ENCODE measurements at places on chromosomes 6 and 20.
A peak's percentile ranks its signal among the peaks of the same experiment; 100 is the strongest.

DNA sequence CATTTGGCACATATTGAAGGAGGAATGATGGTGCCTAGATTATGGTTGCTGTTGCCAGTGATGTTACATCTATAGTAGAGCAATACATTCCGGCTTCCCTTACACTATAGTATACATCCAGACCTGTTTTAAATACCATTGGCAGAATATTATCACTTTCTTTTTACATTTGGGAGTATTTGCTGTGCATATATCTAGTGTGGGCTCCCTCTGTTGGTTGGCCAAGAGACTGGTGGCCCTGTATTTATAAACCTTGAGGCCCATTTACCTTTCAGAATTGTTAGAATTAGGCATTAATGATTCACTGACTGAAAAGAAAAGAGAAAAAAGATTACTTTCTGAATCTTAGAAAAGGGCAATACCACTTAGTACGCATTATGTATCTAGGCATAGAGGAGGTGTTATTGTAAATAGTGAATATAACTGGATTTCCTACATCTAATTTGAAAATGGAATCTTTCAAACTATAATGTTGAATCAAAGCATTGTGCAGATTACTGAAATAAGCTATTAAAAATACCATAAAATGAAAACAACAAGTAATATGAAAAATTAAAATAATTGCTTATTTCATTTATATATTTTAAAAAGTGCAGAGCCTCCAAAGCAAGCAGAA is 628.8 kb upstream of the MAN1A1 start:
- no peak for DNase-seq

DNA sequence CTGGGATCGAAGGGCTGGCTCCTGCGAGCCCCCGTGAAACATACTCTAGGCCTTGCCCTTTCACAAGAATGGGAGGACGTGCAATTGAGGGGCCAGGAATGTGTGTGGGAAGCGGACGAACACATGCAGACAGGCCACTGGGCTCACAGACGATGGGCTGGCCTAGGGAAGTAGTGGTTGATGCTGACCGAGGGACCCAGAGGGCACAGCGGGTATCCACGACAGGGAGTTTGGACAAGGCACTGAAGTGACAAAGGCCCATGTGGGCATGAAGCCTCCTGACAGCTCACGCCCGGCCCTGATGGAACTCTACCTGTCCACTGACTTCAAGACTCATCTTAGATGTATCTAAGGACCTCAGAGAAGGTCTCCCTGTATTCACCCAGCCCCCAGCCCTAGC is 52.2 kb downstream of the MYH7B start:
- DNase-seq = peak; percentile 13

- peak; percentile 59 for DNase-seq
Observed at GRCh38 chr20:38343311-38344106, 2.8 kb upstream of the LBP start.

- DNase-seq = peak; percentile 90
Observed at GRCh38 chr6:29627755-29628418, 5.1 kb downstream of the GABBR1 start.

DNA sequence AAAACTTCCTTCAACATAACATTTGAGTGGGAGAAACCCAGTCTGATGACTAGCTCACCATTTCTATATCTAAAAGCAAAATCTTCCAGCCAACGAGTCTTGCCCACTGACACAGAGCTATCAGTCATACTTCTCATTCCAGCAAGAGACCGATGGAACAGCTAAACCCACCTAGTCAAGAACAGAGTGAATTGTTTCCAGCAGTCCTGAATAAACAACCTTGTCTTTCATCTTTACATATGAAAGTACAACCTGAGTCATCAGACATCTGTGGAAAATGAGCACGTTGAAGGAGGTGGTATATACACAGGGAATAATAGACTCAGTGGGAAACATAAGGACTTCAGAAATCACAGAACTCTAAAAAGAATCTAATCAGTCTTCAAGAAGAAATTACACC is 23.8 kb downstream of the NRSN1 start:
- no peak for DNase-seq

GRCh38 chr20:44683263-44684046 is 31.7 kb upstream of the CCN5 start:
- DNase-seq = peak; percentile 42

Measured in femur (tissue), 1 donor.